ENCODE measurements at places on chromosomes 16 and 17. TPM values are rescaled to one million over a fixed set of nuclear protein-coding genes. Genes with fewer than 3 reads are reported as not detected.

DNA sequence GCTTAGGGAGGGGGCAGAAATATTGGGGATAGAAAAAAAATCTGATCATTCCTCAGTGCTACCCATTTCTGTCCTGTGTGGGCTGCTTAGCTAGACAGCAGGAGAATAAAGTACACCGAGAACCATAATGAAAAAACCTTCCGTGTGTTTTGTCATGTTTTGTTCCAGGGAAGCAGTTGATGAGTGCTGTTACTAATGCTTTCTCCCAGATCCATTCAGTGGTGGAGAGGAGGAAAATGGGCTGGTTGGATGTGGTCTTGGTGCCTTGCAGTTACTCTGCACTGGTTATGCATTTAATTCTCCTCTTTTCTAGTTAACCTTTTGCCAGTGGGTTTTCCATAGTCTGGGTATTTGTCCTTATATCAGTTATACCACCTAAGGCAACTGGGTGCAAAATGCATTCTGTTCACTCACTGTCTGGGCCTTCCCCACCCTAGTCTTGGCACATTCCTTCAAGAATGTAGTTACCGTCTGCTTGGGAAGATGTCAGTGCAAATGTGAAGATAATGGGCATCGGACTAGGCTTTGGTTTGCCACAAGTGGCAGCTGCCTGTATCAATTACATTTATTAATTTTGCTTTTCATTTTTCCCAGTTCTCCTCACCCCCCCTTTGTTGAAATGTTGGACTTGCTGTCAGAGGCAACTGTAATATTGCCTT lies 9.3 kb upstream of the TBKBP1 start:
- peaks cover 21% of the 10 kb centered on the region for H3K4me1 ChIP-seq
- peaks cover 7% of the 10 kb centered on the region for H3K36me3 ChIP-seq
- no peaks in the 10 kb centered on the region for H3K27me3 ChIP-seq
- no peak overlapping the region for H3K27ac ChIP-seq
- DNase-seq, result no peak

DNA sequence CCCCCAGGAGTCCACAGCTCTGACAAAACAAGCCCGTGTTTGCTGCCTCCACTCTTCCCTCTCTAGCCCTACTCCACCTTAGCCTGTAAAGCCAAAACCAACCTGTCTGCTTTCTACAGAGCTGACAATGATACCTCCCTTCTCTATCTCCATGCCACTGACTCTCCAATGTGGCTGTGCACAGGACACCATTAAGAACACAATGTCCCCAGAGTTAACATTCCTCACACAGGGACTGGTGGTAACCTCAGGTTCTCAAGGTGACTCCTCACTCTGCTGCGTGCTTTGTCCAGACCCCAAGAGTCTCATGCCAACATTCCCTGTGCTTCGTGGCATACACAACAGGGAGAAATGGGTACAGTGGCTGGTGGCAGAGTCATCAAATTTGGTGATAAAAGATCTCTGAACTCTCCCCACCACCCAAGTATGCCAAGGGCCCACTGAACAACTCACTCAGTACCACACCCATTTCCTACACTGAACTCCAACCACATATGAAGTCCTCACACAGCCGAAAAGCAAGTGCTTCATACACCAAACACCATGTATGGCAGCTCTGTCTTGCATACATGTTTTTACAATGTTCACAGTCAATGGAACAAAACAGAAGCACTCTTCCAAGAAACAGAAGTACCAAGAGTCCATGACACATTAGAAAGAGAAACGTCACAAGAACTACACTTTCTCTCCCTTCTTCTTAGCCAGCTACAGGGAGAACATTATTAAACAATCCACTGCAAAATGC lies 21.1 kb downstream of the CSNK2A2 start:
- no peak overlapping the region for H3K4me3 ChIP-seq
- no peak for DNase-seq
- H3K4me1 ChIP-seq, result no peaks in the 10 kb centered on the region
- no peaks in the 10 kb centered on the region for H3K27me3 ChIP-seq

DNA sequence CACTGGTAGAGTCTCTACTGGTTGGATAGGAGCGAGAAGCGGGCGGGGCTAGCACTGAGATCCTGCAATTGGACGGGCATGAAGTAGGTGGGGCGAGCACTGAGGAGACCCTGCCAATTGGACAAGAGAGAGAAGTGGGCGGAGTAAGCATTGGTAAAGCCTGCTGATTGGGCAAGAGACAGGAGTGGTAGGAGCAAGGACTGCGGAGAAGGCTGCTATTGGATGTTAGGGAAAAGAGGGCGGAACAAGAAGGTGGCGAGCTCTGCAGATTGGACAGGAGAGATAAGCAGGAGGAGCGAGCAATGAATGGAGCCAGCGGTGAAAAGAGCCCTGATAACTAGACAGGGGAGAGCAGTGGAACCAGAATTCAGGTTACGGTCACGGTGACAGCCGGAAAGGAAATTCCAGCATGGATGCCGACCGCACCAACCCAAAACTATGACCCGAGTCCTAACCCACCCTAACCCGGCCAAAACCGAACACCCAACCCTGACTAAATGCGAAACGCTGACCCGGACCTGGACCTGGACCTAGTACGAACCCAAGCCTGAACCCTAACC lies 4.8 kb downstream of the SCGB1C2 start:
- DNase-seq, result peak; percentile 29
- H3K36me3 ChIP-seq, result no peaks in the 10 kb centered on the region
- no peaks in the 10 kb centered on the region for H3K27me3 ChIP-seq
- no peaks in the 10 kb centered on the region for H3K4me1 ChIP-seq
- no peak overlapping the region for H3K27ac ChIP-seq
- H3K4me3 ChIP-seq, result no peak overlapping the region

DNA sequence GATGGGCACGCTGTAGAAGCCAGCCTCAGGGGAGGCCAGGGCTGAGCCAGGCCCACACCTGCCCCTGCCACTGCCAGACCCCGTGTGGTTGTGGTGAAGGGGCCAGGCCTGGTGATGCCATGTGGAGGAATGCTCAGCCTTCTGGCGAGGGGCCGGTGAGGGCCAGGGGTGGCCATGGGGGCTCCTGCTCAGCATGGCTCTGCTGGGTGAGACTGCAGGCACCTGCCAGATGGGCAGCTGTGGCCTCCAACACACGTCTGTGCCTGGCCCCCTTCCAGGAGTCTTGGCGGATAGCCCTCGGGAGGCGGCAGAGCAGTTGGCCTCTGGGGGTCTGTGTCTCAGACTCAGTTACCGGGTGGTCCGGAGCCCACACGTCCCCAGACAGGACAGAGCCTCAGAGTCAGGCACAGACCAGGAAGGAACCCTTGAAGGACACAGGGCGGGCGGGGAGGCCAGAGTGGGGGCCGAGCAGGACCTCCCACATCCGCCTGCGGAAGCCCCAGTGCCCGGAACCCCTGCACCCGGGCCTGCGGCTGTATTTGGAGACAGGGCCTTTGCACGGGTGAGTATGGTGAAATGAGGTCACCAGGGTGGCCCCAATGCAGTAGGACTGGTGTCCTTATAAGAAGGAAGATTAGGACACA lies 22.5 kb upstream of the CHMP6 start:
- no peaks in the 10 kb centered on the region for H3K27me3 ChIP-seq
- H3K4me3 ChIP-seq, result no peak overlapping the region
- no peak overlapping the region for H3K27ac ChIP-seq
- H3K36me3 ChIP-seq, result peaks cover 2% of the 10 kb centered on the region

The MMP25 gene
- not detected for total RNA-seq

The CLEC18B gene
- total RNA-seq, result 0.77 TPM

The KRT20 gene
- not detected for total RNA-seq

DNA sequence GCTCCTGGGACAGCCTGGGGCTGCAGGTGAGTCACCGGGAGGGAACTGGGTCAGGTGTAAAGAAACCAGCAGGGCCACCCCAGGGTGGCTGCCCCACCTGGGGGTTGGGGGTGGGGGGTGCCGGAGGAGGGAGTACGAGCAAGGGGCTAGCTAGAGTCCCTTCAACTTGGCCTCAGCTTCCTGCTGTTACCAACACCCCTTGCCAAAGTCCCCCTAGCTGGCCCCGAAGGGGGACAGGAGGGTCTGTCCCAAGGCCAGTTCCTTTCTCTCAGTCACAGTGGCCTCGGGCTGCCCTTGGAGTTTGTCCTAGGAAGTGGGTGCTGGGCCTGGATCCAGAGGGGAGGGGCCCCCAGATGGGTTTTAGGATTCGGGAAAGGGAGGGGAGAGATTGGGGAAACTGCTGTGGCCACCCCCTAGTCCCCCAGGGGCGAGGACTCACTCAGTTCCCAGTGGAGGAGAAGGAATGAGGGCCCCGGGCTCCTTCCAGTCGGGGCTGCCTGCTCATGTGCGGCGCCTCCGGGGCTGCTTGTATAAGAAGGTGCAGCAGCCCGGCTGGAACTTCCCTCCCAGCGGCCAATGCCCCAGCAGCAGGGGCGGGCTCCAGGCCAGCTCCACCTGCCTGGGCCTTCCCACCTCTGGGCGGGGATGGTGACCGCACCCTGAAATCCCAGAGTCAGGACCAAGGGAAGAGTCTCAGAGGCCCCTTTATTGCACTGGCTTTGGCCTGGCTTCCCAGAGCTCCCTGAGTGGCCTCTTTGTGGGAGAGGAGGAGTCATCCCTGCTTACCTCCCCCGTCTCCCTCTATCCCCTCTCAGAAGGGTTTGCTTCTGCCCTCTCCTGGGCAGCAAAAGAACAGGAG lies 7.3 kb downstream of the ARHGAP27 start:
- H3K4me3 ChIP-seq, result no peak overlapping the region
- DNase-seq, result peak; percentile 62
- no peak overlapping the region for H3K27ac ChIP-seq
- no peaks in the 10 kb centered on the region for H3K36me3 ChIP-seq
- peaks cover 21% of the 10 kb centered on the region for H3K27me3 ChIP-seq

DNA sequence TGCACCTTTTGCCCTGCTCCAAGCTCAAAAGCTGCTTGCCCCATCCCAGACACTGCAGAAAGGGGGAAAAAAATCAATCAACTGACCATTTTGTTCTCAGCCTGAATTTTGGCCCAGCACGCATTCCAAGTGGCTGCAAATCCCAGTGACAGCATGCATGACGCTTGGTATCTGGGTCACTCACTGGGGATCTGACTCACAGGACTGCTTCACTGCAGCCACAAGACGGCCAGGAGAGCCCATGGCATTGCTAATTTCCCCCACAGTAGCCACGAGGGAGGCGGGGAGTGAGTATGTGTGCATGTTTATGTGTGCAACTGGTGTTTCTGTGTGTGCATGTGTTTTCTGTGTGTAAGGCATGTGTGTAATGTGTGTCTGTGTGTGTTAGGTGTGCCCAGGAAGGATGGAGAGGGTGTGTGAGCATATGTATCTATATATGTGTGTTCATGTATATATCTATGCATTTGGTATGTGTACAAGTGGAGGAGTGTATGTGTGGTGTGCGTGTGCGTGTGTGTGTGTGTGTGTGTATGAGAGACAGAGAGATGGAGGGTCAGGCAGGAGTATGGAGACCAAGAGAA lies 33.8 kb downstream of the SDK2 start:
- H3K4me1 ChIP-seq, result no peaks in the 10 kb centered on the region
- H3K4me3 ChIP-seq, result no peak overlapping the region
- H3K36me3 ChIP-seq, result no peaks in the 10 kb centered on the region
- H3K27me3 ChIP-seq, result no peaks in the 10 kb centered on the region
- no peak overlapping the region for H3K27ac ChIP-seq

DNA sequence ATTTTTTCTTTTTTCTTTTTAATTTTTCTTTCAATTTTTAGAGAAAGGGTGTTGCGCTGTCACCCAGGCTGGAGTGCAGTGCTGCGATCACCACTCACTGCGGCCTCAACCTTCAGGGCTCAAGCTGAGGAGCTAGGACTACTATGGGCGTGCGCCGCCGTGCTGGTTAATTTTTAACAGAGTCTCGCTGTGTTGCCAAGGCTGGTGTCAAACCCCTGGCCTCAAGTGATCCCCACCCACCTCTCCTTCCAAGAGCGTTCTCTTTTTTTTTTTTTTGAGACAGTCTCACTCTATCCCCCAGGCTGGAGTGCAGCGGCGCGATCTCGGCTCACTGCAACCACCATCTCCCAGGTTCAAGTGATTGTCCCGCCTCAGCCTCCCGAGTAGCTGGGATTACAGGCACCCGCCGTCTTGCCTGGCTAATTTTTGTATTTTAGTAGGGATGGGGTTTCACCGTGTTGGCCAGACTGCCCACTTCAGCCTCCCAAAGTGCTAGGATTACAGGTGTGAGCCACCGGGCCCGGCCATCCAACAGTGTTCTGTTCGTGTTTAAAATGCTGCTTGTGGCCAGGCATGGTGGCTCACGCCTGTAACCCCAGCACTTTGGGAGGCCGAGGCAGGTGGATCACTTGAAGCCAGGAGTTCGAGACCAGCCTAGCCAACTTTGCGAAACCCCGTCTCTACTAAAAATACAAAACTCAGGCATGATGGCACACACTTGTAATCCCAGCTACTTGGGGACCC lies 14.5 kb upstream of the RPL13 start:
- no peak overlapping the region for H3K27ac ChIP-seq
- H3K36me3 ChIP-seq, result peaks cover 17% of the 10 kb centered on the region
- H3K4me3 ChIP-seq, result no peak overlapping the region
- no peak for DNase-seq

The GPR179 gene
- under 0.01 TPM for total RNA-seq

DNA sequence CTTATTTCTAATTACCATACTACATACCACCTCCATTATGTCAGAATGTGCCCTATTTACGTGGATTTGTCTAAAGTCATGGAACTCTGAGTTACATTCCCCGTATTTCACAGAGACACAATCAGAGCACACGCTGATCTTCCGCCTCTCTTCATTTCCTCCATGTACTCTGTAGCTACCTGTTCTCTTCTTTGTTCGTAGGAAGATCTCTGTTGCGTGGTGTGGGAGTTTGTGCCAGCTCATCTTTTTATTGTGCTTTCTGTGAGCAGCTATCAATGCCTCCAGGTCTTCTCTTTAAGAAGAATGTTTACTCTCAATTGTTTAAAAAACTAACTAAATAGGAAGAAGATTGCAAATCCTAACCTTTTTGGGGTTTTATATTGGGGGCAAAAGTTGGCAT lies 26.9 kb downstream of the NLRC5 start:
- no peak overlapping the region for H3K27ac ChIP-seq
- H3K4me3 ChIP-seq, result no peak overlapping the region
- peaks cover 7% of the 10 kb centered on the region for H3K4me1 ChIP-seq
- DNase-seq, result peak; percentile 23
- peaks cover 23% of the 10 kb centered on the region for H3K36me3 ChIP-seq

- no peaks in the 10 kb centered on the region for H3K4me1 ChIP-seq
- H3K27ac ChIP-seq, result no peak overlapping the region
- no peak for DNase-seq
- H3K27me3 ChIP-seq, result peaks cover 11% of the 10 kb centered on the region
These were observed 9.1 kb downstream of the KCNH4 start for GRCh38 chr17:42171831-42172230.

GRCh38 chr17:11795906-11796305 lies 197.6 kb downstream of the DNAH9 start:
- no peaks in the 10 kb centered on the region for H3K27me3 ChIP-seq
- no peak for DNase-seq
- no peaks in the 10 kb centered on the region for H3K4me1 ChIP-seq
- no peaks in the 10 kb centered on the region for H3K36me3 ChIP-seq
- no peak overlapping the region for H3K27ac ChIP-seq

Data from fibroblast of lung (primary cell).